ENCODE measurements at places on chromosomes 1 and 21. TPM values are rescaled to one million over a fixed set of nuclear protein-coding genes. Genes with fewer than 3 reads are reported as not detected.

Gene TMEM61
- polyA plus RNA-seq, result not detected

Gene RHBDL2
- not detected for polyA plus RNA-seq

Gene FABP3
- not detected for polyA plus RNA-seq

Gene GORAB
- polyA plus RNA-seq, result 6.1 TPM

Gene AADACL4
- not detected for polyA plus RNA-seq

Gene OR13G1
- not detected for polyA plus RNA-seq

Gene C1QC
- not detected for polyA plus RNA-seq

Gene APOBEC4
- not detected for polyA plus RNA-seq

Gene S100A8
- 131 TPM for polyA plus RNA-seq

Data from naive B cell (primary cell).